Stimulated activated CD4-positive, alpha-beta T cell treated with anti-CD3 and anti-CD28 coated beads, Interleukin-12 subunit alpha, Interleukin-12 subunit beta, amount 100 ng/mL, for 24 hours (primary cell): ENCODE measurements at places on chromosomes 5 and 9.

DNA sequence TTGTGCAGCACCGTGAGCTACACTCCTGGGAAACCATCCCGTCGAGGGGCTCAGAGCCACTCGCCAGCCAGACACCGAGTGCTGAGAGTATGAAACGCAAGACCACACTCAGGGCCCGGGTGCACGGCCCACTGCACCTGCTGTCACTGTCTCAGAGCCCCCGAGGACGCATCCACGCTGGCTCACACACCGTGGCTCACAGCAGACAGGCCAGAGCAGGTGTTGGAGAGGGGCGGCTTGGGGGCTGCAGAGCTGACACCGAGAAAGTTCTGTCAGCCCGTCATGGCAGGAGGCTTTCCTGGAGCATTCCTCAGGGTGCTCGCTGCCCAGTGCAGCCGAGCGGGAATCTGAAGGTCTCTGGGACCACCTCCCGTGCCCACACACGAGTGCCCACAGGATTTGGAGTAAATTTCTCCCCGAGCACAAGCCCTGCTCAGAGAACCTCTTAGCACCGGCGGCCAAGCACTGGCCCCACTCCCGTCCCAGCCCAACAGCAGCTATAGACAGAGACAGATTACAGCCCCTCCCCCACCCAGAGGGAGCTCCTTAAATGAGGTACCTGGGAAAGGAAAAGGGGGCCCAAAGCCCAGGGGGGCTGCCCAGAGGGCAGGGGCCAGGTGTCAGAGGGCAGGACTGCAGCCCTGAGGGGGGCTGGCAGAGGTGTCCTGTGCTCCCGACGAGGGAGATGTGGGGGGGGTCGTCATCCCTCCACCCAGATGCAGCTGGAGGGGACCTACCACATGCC, 56.0 kb upstream of the SARDH start:
- no peak for DNase-seq

- DNase-seq, result no peak
Measured at GRCh38 chr9:127793093-127793708, 7.4 kb downstream of the CDK9 start.

DNA sequence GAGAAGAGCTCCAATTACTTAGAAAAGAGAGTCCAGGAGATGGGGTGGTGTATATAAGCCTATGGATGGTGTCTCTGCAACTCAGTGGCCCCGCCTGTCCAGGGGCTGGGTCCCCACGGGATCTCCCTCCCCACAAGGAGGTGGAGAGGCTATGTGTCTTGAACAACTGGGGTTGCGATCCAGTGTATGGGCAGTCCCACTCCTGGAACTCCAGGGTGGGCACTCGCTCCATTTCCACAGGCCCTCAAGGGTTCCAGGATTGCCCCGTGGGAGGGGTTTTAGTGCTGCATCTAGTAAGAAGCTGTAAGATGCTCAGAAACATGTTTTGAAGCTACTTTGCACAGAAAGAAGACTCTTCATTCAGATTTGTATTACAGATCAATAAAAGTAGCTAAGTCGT, 558 bp upstream of the SMAD5 start:
- DNase-seq, result no peak

GRCh38 chr5:10138395-10139057, 111.2 kb downstream of the ATPSCKMT start:
- no peak for DNase-seq

GRCh38 chr5:15256485-15256884, 243.5 kb upstream of the FBXL7 start:
- DNase-seq, result no peak

DNA sequence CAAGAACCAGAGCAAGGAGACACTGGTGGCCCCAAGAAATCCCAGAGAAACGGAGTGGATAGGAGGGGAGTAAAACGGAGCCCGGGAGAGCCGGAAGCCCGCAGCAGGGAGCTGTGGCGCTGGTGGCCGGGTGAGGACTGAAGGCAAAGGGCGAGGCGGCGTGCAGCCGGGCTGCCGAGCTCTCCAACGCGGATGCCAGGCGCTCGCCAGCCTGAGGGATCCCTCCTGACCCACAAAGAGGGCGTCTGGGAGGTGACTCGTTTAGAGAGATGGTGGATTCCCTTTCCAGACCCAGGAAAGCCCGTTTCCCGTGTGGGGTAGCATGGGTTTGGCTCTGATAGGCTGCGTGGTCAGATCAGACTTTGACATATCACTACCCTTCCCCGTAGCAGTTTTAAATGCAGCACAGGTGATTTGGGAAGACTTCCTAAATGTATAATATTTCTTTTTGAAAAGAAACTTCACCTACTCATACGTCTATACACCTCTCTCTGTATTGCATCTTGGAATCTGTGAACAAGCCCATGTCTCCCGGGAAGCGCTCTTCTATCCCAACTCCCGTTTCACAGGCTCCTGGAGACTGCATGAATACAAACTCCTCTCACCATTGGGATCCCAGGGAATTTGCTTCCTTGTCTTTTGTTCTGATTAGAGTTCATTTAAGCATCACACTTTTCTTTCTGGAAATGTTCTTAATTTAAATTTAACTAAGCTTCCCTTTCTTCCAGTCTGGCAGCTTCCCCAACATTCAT, 158.1 kb downstream of the C9orf152 start:
- DNase-seq, result peak; percentile 7

DNA sequence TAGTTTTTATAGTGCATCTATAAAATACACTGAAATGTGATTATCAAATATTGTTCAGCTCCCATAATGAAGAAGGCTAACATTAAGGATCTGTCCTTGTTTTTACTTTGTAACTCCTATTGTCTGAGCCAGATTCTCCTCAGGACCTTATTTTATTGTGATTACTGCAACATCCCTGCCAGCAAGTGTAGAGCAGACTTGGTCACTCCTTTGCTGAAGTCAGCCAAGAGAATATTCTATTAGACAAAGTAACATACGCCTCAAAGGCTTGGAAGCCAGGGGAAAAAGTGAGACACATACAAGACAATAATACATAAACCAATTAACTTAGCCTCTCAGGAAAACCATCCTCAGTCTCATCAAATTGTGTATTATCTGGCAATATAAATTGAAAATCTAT, 269.6 kb downstream of the ARL15 start:
- DNase-seq, result no peak

- no peak for DNase-seq
Measured at GRCh38 chr5:107783551-107783950, 112.8 kb upstream of the EFNA5 start.
